NCI-H187 treated with DMSO at 0.1 percent for 48 hours (cell line): ENCODE measurements at places on chromosomes 12 and 14.

DNA sequence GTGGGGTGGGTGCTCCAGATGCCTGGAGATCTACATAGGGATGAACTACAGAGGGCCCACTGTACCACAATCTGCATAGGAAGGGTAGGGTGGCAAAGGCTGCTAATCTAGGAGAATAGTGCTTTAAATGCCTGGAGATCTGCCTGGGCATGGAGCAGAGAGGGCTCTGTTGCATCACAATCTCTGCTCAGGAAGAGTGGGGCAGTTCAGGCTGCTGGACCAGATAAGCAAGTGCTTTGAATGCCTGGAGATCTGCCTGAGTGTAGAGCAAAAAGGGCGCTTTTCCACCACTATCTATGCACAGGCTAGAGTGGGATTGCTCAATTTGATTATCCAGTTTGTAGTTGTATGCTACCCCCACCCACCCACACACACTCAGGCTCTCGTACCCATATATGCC lies 886.3 kb upstream of the SEL1L start:
- no peak for DNase-seq

DNA sequence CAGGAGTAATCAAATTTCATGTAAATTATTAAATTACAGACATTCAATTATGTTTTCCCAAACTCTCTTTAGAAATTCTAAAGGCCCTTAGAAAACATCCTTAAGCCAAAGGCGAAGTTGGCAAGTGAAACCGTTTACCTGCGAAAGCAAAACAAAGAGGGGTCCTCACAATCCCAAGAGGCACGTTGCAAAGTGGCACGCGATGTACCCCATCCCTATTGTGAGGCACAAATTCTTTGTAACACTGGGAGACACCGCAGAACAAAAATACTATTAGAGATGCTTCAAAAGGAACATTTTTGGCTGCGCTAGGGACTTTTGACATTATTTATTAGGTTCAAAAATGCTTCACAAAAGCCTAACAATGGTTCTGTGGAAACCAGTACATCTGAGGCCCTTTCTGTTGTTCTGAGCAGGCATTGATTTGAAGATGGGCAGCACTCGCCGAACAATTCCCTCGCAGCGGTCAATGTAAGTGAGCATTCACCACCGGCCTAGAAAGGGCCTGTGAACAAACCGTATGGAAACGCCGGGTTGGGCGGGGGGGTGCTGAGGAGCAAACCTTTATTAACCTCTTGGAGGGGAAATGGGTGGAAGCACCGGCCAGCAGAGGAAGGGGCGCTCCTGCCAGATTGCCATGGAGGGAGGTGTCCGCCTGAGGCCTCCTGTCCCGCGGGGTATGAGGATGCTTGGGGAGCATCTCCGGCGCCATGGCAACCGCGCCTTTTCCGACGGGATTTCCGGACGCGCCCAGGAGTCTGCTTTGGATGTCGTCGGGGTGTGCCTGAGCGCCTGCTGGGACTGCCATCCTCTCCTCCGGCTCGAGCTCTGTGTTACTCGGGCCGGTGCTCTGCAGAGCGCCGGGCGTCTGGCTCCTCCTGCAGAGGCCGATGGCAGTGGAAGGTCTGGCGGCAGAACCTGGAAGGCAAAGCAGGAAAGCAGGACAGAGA lies 193.9 kb downstream of the C12orf42 start:
- DNase-seq = no peak

- no peak for DNase-seq
Measured at GRCh38 chr12:24078318-24078765, 128.9 kb upstream of the SOX5 start.

- no peak for DNase-seq
Measured at GRCh38 chr12:69570000-69570516, 15.2 kb upstream of the CCT2 start.

GRCh38 chr12:57753756-57754337 lies 1.1 kb upstream of the MARCHF9 start:
- no peak for DNase-seq

- peak; percentile 95 for DNase-seq
Measured at GRCh38 chr14:61608245-61609165, 86.8 kb upstream of the HIF1A start.

GRCh38 chr14:71591929-71592328 lies 340.3 kb upstream of the RGS6 start:
- DNase-seq = no peak

- DNase-seq = no peak
Measured at GRCh38 chr12:46571608-46572007, 199.0 kb upstream of the SLC38A2 start.
